ENCODE measurements at places on chromosomes 11 and 22.

- no peak for DNase-seq
Measured at GRCh38 chr11:127939000-127939399, 648.4 kb downstream of the ETS1 start.

DNA sequence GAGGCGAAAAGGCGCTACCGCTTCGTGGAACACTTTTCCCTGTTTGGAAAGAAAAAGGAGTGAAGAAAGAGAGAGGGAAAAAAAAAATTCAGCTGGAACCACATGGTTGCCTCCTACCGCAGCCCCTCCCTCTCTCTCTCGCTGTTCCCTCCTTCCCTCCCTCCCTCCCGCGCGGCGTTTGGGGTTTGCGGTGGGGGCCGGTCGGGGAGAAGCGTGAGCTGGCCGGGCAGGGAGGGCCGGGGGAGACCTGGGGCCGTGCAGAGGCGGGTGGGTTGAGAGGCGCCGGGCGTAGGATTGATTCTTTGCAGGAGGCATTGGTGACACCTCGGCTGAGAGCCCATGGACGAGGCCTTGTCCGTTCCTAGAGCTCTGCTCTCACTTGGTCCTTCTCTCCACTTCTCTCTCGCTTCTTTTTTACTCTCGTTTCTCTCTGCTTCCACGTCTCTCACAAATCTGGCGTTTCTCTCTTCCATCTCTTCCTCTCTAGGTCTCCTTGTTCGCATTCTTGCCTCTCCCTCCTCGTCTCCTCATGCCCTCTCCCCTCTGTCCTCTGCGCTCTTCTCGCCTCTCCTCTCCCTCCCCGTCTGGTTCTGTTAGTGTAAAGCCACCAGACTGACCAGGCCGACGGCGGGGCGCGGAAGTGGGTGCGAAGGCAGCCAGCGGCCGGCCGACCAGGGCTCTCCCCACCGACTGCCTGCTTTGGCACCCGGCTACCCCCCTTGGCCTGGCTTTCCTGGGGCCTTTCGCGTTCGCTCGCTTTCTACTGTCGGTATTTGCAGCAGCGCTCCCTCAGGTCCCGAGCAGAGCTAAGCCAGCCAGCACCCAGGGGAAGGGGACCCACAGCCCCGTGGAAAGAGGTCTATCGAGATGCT, at the start of gene CLMP:
Gene CLMP, minus strand, starts transcription at position 61 of the 872 bp plus-strand sequence. CDS start 308 bp downstream, outside the sequence.
- no peak for DNase-seq

- DNase-seq = peak; percentile 47
Measured at GRCh38 chr22:35301372-35301874, 1.7 kb downstream of the TOM1 start.

DNA sequence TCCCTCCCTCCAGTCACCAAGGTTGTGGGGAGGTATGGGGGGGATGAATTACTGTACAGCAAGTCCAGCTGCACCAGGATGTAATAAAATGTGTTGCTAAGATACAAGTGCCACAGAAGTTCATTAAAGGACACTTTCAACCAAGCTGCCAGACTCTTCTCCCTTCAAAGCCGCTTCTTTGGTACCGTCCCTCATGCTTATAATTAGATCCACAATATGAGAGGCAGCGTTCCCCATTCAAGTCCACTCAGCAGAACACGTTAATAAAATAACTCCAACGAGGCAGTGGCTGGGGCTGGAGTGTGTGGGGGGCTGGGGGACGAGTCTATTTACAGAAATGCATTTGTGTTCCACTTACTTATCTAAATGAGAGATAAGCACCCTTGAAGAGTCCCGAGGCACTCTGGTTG, 14.7 kb downstream of the PHF21B start:
- no peak for DNase-seq

DNA sequence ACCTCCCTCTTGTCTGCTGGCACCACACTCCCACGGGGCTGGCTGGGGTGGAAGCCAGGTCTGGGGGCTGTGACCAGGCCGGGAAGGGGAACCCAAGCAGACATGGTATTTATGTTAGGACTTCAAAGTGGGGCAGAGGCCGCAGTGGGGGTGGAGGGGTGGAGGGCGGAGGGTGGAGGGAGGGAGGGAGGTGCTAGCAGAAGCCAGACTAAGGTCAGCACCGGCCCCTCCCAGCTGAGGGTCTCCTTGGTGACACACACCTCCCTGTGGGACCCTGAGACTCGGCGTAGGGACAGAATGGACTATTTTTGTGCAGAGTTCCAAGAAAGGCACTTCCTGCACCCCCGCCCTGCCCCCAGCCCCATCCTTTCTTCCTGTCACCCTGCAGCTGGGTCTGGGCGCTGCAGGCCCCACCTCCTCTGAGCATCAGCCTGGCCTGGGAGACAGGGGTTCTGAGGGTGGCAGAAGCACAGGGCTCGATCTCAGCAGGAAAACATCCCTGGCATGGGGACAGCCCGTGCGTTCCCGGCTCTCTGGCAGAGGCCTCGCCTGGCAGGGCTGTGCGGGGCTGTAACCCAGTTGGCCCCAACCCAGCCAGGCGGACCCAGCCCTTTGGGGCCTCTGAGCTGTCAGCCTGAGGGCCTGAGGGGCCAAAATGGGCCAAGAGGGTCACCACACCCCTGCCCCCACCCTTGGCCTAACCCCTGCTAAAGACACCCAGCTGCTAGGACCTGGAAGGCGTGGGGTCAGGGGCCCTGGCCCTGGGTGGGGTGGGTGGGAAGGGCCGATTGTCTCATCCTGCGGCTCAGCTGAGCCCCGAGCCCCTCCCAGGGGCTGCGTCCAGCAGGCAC, 9.6 kb upstream of the CD248 start:
- no peak for DNase-seq

DNA sequence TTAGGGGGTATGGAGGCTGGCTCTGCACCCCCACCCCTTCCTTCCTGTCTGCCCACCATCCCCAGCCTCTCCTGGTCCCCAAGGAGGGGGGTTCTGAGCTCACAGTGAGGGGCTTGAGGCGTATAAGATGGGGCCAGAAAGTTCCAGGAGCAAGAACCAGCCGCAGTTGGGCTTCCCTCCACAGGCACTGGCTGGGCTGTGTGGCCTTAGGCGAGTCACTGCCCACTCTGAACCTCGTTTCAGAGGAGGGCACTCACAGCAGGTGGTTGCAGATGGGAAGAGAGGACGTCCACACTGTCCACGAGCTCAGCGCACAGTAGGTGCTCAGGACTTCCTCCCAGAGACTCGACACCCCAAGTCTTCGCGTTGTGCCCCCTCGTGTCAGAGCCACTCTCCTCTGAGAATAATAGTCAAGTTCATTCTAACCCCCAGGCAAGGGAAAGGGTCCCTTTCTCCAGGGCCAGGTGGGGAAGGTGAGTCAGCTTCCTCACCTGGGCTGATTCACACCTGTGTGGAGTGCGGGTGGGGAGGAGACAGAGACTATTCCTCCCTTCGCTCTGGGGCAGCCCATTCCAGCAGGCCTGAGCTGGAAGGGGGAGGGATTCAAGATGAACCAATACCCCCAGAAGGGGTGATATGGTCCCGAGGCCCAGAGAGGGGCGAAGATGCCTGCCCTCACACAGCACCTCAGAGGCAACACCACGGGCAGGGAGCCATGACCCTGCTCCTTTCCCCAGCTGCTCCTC, 29.3 kb downstream of the RPL3 start:
- no peak for DNase-seq

- no peak for DNase-seq
Measured at GRCh38 chr22:31275576-31275975, 16.7 kb downstream of the PIK3IP1 start.
